Effector memory CD4-positive, alpha-beta T cell (primary cell): ENCODE measurements at places on chromosomes 3 and 15.

DNA sequence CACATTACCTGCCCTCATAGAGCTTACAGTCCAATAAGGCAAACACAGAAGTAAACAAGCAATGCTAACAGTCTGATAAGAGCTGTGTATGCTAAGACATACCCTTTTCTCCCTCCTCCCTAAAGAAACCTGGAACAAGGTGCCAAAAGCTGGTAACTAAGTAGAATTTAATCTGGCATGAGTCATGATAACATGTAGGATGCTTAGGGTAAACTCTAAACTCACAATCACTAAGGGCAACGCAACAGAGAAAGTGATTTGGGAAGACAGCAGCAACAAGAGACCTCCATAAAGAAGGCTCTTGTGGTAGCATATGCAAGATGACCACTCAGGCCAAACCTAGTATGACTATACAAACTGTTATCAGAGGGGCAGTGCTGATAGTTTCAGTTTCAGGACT lies 55.5 kb downstream of the MYO1E start:
- DNase-seq, result no peak

- no peak for DNase-seq
These were observed 1250.0 kb upstream of the GBE1 start for GRCh38 chr3:83011481-83011880.

DNA sequence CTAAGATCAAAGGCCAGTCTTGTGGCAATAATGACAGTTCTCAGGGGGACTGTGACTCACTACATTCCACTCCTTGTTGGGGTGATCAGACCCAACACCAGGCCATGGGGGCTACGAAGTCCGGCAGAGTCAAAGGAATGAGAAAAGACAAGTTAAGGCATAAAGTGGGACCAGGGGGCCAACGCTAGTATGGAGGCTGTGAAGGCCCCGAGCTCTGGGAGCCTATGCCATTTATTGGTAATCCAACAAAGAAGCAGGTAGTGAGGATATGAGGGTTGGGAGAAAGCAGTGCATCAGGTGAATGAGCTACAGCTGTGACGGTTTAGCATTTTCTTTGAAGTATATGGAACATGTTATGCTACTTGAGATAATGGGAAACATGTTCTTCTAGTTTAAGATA lies 104.4 kb upstream of the C2CD4B start:
- DNase-seq, result no peak

DNA sequence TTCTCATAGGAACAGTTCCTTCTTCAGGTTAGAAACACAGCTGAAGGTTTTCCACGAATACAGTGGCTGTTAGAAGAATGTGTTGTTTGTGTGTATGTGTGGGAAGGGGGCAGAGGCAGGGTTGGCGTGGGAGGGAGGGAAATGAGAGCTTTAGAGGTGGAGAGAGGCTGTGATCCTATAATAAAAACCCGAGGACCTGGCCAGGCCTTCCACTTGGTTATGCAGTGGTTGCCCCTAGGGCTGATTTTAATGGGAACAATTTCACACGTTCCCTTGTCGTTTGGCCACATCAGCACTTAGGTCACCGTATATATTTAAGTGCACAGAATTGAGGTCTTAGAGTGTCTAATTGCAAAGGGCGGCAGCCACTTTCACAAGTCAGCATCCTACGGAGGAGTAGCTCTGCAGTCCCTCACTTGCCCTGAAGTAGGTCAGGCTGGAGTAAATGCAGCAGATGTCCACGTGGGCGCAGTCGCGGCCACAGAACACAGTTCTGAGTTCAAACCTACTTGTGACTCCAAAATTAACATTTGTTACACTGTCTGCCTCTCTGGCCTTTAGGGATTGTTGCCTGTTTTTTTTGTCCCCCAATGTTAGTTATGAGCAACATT lies 85.6 kb downstream of the PDCD6IP start:
- no peak for DNase-seq

DNA sequence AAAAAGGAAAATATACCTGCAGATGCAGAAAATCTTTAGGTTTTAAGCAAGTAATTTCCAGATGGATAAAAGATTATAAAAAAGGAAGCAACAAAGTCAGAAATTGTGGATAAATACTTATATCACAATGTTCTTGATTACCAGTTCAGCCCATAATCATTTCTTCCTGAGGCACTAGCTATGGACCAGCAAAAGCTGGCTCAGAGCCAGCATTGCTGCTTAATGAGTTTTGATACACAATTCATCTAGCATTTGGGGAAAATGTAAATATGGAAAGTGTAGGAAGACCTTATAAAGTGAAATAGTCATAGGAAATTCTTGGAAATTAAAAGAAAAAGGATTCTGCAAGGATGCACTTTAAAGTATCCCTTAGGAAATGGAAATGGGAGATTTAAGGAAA lies 168.3 kb upstream of the GBE1 start:
- no peak for DNase-seq

DNA sequence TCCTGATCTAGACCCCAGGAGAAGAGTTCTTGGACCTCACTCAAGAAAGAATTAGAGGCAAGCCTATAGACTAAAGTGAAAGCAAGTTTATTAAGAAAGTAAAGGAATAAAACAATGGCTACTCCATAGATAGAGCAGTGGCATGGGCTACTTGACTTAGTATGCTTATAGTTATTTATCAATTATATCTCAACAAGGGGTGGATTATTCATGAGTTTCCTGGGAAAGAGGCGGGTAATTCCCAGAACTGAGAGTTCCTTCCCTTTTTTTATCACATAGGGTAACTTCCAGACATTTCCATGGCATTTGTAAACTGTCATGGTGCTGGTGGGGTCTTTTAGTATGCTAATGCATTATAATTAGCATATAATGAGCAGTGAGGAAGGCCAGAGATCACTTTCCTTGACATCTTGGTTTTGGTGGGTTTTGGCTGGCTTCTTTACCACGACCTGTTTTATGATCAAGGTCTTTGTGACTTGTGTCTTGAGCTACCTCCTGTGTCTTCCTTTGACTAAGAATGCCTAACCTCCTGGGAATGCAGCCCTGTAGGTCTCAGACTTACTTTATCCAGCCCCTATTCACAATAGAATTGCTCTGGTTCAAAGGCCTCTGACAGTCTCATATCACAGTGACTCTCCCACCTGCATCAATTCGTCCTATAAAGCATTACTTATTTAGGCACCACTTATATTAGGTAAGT lies 35.3 kb upstream of the PLSCR2 start:
- no peak for DNase-seq

DNA sequence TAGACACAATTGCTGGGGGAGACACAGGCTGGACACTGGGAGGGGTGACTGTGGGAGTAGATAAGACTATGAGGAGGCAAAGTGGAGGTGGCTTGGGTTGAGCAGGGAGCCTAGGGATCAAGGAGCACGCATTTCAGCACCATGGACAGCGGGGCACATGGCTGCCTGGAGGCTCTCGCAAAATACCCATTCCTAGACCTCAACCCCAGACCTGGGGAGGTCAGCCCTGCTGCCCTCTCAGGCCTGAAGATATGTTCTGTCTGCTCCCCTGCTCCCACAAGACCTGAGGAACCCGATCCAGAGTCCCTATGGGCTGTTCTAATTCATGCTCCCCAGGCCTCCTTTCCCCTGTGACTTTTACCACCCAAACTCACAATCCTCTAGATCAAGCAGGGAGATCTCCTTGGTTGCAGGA lies 16.0 kb upstream of the CPEB1 start:
- no peak for DNase-seq
